ENCODE measurements at places on chromosomes 2 and 18. TPM values are rescaled to one million over a fixed set of nuclear protein-coding genes. Genes with fewer than 3 reads are reported as not detected.

- no peak for DNase-seq
Observed at GRCh38 chr2:106012001-106012590, 182.0 kb downstream of the UXS1 start.

DNA sequence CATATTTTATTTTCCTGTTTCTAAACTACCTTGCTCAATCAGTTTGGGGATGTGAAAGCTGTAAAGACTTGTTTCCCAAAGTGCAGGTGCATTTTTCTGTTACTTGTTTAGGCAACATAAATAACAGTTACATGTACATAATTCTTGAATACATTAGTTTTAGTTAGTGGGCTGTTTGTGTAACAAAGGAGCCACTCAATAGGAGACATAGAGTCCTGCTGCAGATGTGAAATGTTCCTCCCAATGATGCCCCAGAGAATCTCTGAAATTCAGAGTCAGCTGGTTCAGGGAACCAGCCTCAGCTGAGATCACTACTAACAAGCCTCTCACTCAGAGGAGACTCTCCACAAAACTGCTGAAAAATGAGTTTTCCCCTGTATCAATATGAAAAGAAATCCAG, 91.5 kb upstream of the TWSG1 start:
- DNase-seq = no peak

DNA sequence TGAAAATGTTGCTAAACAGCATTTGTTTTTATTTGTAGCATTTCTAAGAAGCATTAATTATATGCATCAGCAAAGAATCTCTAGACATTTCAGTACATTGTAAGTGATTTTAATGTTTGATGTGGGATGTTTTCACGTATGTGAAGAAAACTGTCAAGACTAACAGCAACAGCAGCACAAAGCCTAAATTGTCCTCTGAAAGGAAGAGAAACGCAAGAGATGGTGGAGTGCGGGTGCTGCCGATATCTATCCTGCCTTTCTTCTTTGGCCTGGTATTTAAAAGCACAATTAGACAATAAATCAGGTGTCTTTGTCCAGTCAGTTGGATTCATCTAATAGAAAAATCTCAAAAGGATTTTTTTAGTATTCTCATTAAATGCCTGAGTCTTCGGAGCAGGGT, 3.1 kb downstream of the TWIST2 start:
- DNase-seq = no peak

DNA sequence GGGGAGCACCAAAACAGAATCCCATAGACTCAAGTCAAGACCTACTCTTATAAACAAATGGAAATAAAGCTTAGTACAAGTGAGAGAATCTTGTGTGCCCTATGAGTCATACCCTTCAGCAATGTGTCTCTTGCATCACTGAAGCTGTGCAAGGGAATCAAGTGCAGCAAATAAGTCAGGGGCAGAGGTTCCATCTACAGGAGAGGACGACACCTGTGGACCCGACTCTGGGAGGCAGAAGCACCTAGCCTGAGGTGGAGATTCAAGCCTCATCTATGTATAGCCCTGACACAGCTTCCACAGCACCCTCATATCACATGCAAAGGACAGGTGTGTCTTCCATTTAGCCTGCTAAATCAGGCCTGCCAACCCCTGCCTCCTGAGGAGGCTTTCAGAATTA, 298.2 kb downstream of the CNTNAP5 start:
- no peak for DNase-seq

DNA sequence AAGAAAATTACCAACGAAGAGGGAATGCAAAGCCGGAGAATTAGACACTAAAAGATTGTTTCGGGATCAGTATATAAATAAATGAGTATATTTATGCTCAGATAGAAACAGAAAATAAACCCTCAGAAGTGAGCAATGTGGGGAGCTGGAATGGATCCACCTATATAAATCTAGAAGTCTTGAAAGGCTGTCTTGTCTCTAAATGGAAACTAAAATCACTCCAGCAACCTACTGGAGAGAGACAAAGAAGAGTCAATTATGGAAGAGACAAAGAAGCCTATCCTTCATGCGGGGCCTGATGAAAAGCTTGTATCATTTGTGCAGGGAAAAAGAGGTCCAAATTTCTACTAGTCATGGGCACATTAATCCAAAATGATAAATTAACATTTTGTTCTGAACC, 158.1 kb downstream of the DNAH7 start:
- no peak for DNase-seq

DNA sequence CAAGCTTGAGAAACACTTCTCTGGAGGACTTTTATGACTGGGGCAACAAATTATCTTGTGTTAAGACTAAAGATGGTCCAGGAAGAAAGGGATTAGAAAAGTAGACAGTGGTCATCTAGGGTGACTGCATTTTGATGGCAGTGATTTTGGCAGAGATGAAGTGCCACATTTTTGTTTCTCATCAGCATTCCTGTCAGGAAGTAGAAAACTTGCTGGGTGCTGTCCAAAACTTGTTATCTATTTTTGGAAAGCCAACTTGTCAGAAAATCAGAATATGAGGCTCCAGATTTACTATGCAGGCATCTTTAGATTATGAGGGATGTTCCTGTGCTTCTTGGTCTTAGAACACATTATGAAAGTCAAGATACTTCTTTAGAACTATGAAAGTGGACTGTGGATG, 29.0 kb upstream of the CALCRL start:
- no peak for DNase-seq

GRCh38 chr2:11224887-11225286, 69.6 kb downstream of the SLC66A3 start:
- DNase-seq = no peak

DNA sequence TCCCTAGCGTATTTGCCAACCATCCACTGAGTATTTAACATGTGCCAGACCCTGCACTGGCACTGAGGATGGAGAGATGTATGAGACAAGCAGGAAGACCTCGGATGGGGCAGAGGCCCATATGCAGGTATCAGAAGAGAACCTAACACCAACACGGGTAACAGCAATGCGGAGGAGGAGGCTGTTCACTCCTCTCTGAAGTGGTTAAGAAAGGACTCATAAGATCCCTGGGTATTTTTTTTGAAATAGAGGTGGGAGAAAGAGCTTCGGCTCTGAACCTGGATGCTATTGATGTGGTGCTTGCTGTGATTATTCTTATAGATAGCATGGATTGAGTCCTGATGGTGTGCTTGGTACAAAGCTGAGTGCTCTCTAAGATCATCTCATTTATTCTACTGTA, 418.3 kb downstream of the LPIN1 start:
- DNase-seq = no peak

The MLPH gene
- 2.9 TPM for total RNA-seq
